ENCODE measurements at places on chromosomes 7 and 10.

DNA sequence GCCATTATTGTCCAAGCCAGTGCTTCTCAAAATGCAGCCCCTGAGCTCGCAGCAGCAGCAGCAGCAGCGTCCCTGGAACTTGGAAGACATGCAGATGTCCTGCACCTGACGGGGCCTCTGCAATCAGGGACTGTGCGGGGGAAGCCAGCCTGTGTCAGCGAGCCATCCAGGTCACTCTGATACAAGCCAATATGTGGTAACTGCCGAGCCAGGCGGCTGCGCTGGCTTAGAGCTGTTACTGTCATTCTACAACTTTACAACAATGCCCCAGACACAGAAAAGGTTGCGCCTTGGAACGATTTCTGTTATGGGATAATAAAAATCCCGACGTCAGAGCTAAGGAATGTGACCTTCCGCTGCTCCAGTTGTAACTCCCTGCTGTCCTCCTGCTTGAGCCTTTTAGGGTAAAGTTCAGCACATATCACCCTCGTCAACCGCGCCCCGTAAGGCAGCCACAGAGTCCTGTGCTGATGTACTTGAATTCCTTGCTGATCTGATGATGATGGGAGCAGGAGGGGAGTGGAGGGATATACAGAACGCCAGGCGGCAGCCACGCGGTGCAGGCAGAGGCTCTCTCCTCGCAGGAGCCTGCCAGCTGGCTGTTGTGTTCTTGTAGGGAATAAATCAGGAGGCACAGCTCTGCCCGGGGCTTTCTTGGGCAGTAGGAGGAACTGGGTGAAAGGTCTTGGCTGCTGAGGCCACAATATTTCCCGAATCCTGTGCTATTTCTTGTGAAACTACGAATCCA lies 20.0 kb upstream of the CRYGN start:
- no peaks in the 10 kb centered on the region for H3K27me3 ChIP-seq
- H3K36me3 ChIP-seq = no peaks in the 10 kb centered on the region
- H3K27ac ChIP-seq = peak overlapping the region; percentile 76
- no peak for DNase-seq
- H3K4me3 ChIP-seq = peak overlapping the region; percentile 42

DNA sequence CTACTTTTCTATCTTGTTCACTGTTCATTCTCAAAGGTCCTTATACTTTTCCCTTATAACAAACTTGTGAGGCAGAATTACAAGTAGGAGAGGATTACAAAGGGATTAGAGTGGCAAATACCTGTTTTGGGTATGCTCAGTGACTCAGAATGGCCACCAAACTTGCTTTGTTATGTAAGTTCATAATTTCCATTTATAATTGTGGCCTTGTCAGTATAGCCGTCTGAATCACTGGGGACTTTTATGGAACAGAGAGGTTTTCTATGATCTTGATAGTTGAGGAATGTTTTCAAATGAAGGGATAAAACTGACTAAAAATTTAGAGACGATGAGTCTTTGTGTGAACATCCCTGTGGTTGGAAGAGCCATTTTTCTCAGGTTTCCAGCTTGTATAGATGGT lies 116.2 kb downstream of the SND1 start:
- H3K4me1 ChIP-seq = peaks cover 8% of the 10 kb centered on the region
- DNase-seq = no peak
- no peak overlapping the region for H3K27ac ChIP-seq
- H3K4me3 ChIP-seq = no peak overlapping the region
- no peaks in the 10 kb centered on the region for H3K27me3 ChIP-seq
- H3K36me3 ChIP-seq = no peaks in the 10 kb centered on the region

GRCh38 chr10:122373721-122374120 lies 787 bp upstream of the PLEKHA1 start:
- no peaks in the 10 kb centered on the region for H3K36me3 ChIP-seq
- H3K4me1 ChIP-seq = peaks cover 9% of the 10 kb centered on the region
- H3K27me3 ChIP-seq = no peaks in the 10 kb centered on the region
- DNase-seq = no peak
- H3K4me3 ChIP-seq = peak overlapping the region; percentile 82

- no peaks in the 10 kb centered on the region for H3K4me1 ChIP-seq
- no peak overlapping the region for H3K27ac ChIP-seq
- no peaks in the 10 kb centered on the region for H3K36me3 ChIP-seq
Measured at GRCh38 chr7:146831875-146832274, 715.3 kb downstream of the CNTNAP2 start.

DNA sequence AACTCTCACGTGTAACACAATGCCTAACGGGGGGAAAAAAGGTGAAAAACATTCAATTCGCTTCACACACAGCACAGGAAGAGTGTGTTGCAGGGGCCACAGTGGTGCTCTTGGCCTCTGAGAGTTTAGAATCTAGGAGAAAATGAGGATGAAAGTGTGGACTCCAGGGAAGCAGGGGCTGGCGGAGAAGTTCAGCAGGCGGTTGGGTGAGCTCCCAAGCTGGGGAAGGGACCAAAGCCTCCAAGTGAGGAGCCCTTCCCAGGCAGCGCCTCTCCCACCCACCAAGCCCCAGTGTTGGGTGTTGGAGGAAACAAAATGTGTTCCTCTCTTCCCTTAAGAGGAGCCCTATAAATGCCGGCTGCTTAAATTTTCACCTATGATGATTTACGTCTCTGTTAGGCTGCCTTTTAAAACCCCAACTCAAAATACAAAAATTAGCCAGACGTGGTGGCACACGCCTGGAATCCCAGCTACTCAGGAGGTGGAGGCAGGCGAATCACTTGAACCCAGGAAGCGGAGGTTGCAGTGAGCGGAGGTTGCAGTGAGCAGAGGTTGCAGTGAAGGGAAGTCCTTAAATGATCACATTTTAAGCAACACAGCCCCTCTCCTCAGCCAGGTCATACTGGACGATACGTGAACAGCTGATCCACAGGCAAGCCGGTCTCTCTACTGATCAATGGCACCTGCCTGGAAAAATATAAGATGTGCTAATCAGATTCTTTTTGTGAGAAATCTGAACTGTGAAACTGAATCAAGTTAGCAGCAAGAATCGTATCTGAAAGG lies 735.2 kb downstream of the PARD3 start:
- no peaks in the 10 kb centered on the region for H3K36me3 ChIP-seq
- no peaks in the 10 kb centered on the region for H3K4me1 ChIP-seq
- no peak for DNase-seq
- no peak overlapping the region for H3K4me3 ChIP-seq
